Hippocampal formation (tissue), 2 donors: ENCODE measurements at places on chromosomes 4 and X.

DNA sequence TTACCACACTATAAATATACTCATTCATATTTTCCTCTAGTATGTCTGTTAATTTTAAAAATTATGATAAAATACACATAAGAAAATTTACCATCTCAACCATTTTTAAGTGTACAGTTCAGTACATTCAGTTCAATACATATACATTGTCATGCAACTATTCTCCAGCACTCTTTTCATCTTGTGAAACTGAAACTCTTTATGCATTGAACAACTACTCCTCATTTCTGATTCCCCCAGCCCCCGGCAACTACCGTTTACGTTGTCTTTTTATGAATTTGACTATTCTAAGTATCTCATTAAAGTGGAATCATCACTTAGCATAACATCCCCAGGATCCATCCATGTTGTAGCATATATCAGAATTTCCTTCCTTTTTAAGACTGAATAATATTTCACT, 8.7 kb downstream of the SMARCAD1 start:
- no peak for DNase-seq

GRCh38 chr4:90137555-90137954, 10.4 kb downstream of the CCSER1 start:
- DNase-seq = no peak

DNA sequence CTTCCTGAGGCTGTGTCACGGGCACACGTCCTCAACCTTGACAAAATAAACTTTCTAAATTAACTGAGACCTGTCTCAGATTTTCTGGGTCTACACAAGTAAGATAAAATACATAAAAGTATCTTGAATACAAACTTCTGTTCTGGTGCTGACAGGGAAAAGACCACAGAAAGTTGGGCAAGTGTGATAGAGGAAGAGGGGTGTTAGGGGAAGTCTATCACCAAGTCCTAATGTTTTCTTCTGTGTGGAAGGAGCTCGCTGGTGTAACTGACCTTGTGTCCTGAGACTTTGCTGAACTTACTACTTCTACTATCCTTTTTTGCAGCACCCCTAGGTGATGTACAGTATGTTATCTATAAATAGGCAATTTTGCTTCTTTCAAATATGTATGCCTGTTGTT, 97.0 kb upstream of the STIM2 start:
- no peak for DNase-seq

DNA sequence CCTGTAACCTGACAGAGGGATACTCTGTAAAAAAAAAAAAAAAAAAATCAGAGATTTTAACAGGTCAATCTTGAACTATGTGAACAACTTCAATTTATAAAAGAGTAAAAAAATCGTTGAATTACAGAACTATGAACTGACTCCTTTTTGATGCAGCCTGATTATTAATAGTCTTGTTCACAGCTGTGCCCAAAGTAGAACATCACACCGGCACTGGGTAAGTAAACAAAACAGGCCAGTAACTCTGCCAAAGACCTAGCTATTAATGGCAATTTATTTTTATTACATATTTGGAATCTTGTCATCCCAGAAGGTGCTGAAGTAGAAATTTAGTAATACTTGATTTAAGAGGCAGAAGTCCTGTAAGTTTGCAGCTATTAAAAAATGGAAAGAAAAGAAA, 31.4 kb downstream of the CPE start:
- DNase-seq = no peak

DNA sequence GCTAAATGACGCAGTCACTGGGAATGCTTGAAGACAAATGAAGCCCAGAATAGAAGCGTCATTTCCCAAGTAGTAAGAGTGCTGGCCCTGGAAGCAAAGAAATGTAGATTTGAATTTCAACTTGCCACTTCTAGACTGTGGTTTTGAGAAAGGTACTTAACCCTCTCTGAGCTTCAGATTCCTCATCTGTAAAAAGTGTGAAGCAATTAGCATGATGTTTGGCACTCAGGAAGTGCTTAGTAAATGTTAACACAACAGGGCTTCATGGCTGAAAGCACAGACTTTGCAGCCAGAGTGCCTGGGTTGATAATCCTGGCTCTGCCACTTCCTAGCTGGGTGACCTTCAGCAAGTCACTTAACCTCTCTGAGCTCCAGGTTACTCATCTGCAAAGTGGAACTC, 147.4 kb upstream of the RPS6KA3 start:
- DNase-seq = no peak

DNA sequence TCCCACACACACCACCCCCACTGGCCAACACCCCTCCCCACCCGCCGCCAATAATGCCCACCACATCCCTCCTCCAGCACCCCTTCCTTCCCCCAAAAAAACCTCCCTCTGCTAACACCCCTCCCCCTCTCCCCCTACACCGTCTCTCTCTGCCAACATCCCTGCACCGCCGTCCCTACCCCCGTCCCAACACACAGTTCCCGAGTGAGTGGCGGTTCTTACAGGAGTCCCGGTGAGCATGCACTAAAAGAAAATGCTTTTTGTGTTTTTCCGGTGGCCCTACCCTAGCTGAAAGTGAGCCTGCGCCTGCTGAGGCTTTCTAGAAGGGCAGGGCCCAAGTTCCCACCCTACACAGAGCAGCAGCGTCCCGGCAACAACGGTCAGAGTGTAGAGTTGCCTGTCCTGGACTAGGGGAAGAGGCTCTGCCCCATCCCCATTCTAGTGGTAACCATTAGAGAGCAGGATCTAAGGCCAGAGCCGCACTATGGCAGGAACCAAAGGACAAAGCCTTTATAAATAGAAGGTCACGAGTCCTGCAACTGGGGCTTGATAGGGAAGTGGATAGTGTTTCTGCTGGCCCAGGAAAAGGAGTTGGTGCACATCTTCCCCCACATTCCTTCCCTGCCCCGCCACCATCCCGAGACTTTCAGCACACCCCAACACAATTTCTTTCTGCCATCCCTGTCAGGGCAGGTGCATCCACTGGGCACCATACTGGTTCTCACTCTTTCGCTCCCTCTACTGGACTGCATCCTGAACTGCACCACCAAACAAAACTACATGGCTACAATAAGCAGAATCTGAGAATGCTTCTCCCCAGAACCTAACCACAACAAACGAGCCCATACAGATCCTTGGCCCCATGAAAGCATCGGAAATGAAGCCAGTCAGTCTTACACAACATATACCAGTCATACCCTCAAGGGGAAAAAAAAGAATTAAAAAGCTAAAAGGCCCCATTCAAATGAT, 78.1 kb upstream of the PAGE3 start:
- no peak for DNase-seq

- DNase-seq = no peak
Observed at GRCh38 chr4:1502976-1503375, 96.7 kb upstream of the NKX1-1 start.

- DNase-seq = no peak
Observed at GRCh38 chr4:169963998-169964397, 62.2 kb downstream of the MFAP3L start.

DNA sequence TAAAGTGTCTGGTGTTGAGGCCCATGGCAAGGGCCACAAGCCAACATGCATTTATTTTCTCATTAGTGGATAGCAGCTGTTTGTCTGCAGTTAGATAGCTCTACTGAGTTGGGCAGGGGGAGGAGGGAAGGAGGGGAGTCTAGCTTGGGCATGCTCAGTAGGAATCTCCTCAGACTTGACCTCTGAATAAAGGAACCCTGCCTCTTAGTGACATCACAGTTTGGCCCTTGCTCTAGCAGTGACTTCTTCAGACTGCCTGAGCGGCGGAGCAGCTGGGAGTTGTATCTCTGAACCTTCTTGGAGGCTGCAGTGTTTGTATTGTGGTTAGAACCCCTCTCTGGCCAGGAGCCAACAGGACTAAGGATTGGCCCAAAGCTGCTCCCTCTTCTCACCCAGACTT, 57.4 kb downstream of the BCORL1 start:
- DNase-seq = no peak

DNA sequence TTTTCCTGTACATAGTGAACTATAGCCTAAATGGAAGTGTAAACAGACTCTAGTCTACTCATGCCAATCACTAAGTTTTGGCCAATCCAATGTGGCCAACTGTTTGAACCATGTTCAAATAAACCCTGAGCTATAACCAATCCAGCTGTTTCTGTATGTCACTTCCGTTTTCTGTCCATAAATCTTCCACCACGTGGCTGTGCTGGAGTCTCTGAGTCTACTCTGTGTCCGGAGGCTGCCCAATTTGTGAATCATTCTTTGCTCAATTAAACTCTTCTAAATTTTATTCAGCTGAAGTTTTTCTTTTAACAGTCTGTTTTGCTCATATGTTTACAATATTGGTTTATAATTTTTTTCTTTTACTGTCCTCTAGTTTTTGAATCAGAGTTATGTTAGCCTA, 112.3 kb upstream of the BANK1 start:
- no peak for DNase-seq

DNA sequence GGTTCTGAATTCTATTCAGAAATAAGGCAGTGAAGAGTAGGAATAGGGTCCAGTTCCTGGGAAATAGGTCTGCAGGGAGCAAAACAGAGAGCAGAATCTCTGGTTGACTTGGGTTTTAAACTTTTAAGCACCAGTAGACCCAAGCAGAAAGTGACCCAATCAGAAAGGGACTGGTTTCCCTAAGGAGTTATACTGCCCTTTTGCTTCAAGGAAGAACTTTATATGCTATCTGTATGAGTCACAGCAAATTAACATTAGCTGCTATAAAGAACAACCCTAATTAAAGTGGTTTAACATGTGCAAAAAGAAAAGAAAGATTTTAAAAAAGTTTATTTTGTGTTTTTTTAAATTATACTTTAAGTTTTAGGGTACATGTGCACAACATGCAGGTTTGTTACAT, 263.6 kb upstream of the EMCN start:
- DNase-seq = no peak

- no peak for DNase-seq
Observed at GRCh38 chr4:17018013-17018412, 119.6 kb upstream of the LDB2 start.

DNA sequence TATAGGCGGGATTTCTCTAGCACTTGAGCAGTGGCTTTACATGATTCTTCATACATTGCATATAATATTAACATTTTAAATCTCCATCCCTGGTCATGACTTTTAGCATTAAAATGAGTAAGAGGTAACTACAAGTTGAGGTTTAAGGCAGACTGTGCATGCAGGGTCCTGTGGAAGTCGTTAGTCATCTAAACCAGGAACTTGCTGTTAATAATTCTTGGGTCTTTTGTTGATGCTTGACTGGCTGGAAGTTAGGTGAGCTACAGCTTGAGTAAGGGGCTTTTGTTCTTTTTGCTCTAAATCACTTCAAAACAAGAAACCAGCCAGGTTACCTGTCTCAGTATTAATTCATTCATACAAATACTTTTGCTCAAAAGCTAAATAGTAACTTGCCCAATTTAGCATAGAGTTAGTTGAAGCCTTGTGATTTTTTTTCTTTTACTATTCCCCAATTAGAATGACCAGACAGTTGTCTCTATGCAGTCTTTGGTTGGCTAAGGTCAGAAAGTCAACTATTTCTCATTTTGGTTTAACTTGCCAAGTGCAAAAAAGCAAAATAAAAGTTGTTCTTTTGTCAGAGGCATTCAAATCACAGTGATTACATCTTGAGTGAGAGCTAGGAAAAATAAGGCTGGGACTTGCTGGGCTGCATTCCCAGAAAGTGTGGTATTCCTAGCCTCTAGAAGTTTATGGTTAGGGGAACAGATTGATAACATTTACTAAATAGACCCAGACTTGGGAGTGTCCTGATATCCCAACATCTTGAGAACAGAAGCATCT, 516.9 kb downstream of the PDHA2 start:
- DNase-seq = no peak

DNA sequence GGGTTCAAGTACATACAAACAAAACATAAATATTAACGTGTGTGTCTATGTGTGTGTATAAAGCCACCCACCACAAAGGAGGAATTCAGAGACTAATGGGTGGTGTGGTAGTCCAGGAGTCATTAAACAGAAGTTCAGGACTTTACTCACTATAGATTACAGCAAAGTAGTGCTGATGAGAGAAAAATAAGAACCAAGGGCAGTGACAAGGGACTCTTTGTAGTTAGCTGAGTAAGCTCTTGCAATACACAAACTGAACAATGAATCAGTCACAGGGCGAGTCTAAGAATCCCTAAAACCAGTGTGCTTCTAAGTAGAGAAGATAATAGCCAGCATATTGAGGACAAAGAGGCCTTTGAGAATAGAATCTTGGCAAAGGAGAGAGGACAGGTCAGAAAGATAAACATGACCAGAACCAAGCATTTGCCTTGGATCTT, 232.4 kb downstream of the PPP3CA start:
- DNase-seq = peak; percentile 91

DNA sequence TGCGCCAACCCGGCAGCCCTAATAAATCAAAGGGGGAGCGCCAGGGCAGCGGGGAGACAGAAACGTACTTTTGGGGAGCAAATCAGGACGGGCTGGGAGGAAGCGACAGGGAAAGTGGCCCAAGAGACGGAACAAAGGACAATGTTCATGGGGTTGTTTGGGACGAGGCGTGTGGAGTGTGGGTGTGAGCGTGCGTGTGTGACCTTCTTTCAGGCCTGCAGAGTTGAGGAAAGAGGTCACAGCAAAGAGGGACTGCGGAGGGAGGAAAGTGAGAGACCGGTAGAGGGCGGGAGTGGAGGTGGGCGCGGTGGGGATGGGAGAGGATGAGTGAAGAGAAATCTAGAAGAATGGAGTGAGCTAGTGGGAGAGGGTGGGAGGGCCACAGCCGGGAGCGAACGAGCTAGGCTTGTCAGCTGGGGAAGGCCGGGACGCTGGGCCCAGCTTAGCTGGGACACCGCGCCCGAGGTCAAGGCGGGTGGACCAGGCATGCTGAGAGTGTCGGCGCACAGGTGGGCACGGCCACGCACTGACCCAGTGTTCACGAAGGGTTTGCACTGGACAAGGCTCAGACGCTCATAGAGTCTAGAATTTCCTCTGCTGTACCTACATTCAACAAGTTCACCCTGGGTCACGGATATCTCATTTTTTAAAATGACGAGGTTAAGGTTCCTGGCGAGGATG, 14.7 kb upstream of the PITX2 start:
- no peak for DNase-seq

GRCh38 chr4:8493484-8493883, 52.9 kb downstream of the TRMT44 start:
- no peak for DNase-seq

DNA sequence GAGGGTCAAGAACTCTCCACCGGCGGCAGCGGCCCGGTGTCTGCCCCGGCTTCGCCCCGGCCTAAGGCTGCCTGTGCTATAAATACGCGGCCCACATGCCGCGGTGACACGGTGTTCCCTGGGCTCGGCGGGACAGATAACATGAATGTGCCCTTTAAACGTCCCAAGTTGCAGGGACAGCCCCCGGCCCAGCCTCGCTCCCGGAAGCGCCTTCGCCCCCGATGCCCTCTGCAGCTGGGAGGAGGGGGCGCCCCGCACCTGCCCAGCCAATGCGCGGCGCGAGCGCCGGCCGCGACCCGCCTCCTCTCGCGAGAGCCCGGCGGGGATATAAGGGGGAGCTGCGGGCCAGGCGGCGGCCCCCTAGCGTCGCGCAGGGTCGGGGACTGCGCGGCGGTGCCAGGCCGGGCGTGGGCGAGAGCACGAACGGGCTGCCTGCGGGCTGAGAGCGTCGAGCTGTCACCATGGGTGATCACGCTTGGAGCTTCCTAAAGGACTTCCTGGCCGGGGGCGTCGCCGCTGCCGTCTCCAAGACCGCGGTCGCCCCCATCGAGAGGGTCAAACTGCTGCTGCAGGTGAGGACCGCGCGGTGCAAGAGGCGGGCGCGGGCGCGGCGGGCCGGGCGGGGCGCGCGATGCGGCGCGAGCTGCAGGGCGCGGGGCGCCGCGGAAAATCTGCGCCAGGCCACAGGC, at the start of gene SLC25A4:
TSS of gene SLC25A4 (plus strand) at position 355 of the 689 bp plus-strand sequence. CDS start at position 462, 107 bp downstream.
- peak; percentile 88 for DNase-seq

GRCh38 chr4:176436293-176436973, 116.7 kb downstream of the SPCS3 start:
- DNase-seq = no peak

GRCh38 chr4:112284662-112285411, 867 bp downstream of the TIFA start:
- DNase-seq = peak; percentile 14
